ENCODE measurements at places on chromosomes 5 and 9.

GRCh38 chr5:96440185-96440538 lies 7.1 kb upstream of the PCSK1 start:
- DNase-seq = no peak

- no peak for DNase-seq
These were observed 105.5 kb upstream of the CPLX2 start for GRCh38 chr5:175765858-175766257.

GRCh38 chr5:112983363-112983762 lies 6.8 kb downstream of the DCP2 start:
- DNase-seq = no peak

GRCh38 chr5:102754767-102755431 lies at the start of gene PAM:
Gene PAM, plus strand, starts transcription at chr5:102755305. Its CDS starts 110,891 bp downstream, at chr5:102866196.
- peak; percentile 63 for DNase-seq

GRCh38 chr5:168313596-168314204 lies 22.3 kb downstream of the WWC1 start:
- DNase-seq = no peak

- DNase-seq = no peak
These were observed 195.1 kb upstream of the CDKN2B start for GRCh38 chr9:22204240-22204639.

GRCh38 chr9:85262333-85262732 lies 479.4 kb downstream of the AGTPBP1 start:
- DNase-seq = no peak

DNA sequence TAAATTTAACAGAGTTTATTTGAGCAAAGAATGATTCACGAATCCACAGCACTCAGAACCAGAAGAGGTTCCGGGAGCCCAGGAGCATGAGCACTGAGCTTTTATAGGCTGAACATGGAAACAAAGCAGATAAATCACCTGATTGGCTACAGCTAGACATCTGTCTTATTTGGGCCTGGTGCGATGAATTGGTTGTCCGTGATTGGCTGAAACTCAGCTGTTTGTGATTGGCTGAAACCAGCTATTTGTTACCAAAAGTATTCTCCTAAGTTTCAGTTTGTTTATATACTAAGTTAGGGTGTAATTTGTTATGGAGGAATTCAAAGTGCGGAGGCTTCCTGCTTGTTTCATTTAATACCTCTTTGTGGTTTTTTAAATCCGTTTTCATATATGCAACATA lies 15.8 kb upstream of the LCP2 start:
- DNase-seq = no peak
